ENCODE measurements at places on chromosomes 12 and 14.

GRCh38 chr12:132711080-132711843 is 620 bp downstream of the PGAM5 start:
- no peak for DNase-seq

GRCh38 chr12:85155791-85156190 is 119.6 kb downstream of the LRRIQ1 start:
- no peak for DNase-seq

- DNase-seq: peak; percentile 45
These were observed 28.6 kb downstream of the TDG start for GRCh38 chr12:103994235-103994634.

- no peak for DNase-seq
These were observed 175.8 kb upstream of the NPAS3 start for GRCh38 chr14:32762886-32763285.

GRCh38 chr14:53570411-53571387 is 385.9 kb downstream of the BMP4 start:
- DNase-seq: no peak

- DNase-seq: peak; percentile 81
These were observed 3.0 kb downstream of the LTBP2 start for GRCh38 chr14:74608959-74609611.

DNA sequence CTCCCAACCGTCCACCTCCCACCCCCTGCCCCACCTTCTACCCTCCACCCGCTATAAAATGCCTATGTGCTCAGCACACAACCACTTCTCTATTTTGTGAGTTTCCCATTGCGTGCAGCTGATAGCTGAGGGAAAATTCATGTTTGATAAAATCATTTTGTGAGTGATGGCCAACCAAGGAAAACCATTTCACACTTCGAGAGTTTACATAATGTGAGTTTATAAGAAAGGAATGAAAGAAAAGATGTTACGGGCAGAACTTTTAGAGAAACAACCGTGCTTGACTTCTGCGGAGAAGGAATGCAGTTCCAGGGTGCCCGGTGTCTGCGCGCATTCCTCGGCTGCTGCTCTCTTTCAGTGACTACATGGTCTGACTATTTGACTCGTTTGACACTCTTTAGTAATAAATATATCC is 140.9 kb downstream of the EFCAB11 start:
- DNase-seq: peak; percentile 49

GRCh38 chr14:23406244-23406643 is 1.8 kb downstream of the MYH6 start:
- DNase-seq: no peak

- no peak for DNase-seq
These were observed 48.3 kb downstream of the EML1 start for GRCh38 chr14:99841436-99842071.

DNA sequence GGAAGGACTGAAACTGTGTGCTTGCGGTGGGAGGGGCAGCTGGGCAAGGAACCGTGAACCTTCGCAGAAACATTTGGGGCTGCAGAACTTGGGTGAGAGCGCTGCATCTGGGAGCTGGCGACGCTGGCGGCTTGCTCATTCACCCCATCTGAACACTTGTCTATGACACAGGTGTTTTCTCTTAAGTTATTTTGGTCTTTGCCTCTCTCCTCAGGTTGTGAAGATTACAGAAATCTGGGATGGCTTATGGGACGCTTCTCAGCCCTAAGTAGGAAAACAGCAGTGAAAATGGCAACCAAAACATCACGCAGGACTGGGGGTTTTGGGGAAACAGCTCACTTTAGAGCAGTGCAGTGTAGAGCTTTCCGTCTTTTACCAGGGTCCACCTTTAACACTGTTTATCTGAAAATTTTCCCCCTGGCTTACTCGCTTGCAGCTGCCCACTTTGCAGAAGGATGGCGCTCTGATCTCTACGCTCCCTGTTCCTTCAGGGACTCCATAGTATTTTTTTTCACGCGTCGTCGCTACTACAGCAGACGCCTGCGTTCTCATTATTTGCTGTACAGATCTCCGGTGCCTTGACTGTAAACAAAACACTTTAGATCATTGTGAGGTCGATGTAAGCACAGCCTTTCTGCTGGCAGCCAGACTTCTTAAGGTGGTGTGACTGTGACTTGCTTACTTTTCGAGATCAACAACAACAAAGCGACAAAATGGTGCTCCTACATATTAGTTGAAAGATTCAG is 2.7 kb upstream of the CDKN1B start:
- DNase-seq: no peak

- no peak for DNase-seq
These were observed 43.7 kb upstream of the BDKRB2 start for GRCh38 chr14:96160913-96161310.

- no peak for DNase-seq
These were observed 276.3 kb upstream of the FAR2 start for GRCh38 chr12:28872654-28873268.

GRCh38 chr12:45933504-45933903 is 56.9 kb downstream of the SCAF11 start:
- DNase-seq: no peak

DNA sequence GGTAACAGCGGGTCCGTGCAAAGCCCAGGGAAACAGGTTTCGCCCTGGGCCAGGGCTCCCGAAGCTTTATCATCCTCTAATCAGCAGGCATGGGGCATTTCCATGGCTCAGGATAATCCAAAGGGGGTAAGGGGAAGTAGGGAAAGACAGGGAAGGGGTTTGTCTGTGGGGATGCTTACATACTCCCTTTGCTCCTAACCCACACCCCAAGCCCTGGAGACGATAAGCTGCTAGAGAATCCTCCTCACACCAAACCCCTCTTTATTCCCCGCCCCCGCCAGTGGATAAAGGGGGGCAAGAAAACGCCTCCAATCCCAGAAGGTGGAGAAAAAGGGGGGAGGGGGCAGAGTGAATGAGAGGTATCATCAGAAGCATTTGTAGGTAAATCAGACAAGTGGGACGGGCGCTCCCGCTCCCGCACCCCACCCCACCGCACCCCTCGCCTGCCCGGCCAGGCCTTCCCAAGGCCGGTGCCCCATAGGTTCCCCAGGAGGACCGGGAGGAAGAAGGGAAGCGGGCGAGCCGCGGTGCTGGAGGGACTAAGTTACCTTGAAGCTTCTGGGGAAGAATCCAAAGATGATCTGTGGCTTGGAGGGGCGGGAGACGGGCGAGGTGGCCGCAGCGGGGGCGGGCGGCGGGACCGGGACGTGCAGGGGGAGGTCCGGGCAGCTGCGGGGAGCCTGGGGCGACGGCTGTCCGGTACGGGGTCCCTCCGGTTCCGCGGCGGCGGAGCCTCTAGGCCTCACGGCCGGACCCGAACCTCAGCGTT is 762 bp downstream of the PPP2R5E start:
- peak; percentile 46 for DNase-seq

DNA sequence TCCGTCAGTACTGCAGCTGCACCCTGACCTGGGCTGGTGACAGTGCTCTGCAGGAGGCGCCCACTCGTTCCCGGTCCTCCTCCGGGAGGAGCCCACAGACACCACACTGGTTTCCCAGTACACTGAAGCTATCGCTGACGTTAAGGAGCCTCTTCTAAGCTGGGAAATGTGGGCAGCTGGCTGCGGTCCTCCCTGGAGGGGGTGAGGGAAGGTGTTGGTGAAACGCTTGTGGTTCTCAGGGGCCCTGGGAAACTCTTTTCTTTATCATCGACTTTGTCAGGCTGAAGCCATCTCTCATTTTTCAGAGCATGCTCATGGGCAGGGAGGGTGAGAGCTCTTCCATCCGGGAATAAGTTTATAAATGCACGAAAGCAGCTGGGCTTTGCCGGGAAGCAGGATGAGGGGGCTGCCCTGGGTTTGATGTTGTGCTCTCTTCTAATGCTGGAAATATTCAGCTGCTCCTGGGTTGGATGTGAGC is 176.0 kb downstream of the CHST11 start:
- DNase-seq: no peak

- no peak for DNase-seq
These were observed 11.9 kb downstream of the TGFB3 start for GRCh38 chr14:75969891-75970290.

GRCh38 chr12:51197736-51198567 is 19.9 kb downstream of the POU6F1 start:
- no peak for DNase-seq

GRCh38 chr14:67505254-67505653 is 16.7 kb upstream of the TMEM229B start:
- no peak for DNase-seq

- no peak for DNase-seq
These were observed 8.0 kb downstream of the HECTD4 start for GRCh38 chr12:112374166-112374740.

DNA sequence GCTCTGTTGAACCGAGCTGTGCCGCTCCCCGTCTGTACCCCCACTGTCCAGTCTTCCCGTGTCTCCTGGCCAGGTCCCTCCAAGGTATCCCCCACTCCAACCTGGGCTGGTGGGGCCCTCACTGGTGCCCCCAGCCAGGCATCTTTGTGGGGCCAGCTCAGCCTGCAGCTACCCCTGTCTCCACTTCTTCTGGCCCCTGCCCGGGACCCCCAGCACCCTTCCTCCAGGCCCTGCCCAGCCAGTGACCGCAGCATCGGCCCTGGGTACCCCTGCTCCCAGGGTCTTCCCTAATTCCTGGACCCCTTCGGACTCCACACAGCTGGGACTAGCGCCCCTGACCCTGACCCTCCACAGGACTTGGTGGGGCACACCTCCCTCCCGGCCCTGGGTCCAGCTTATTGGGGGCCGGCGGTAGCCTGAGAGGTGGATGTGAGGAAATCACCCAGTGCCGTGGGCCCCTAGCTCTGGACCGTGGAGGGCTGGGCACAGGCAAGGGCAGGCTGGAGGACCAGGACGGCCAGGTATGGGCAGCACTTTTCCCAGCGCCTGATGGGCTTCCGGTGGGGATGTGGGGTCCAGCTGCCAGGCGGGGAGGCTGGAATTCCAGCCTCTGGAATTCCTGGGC is 4.1 kb upstream of the CRIP1 start:
- DNase-seq: no peak

DNA sequence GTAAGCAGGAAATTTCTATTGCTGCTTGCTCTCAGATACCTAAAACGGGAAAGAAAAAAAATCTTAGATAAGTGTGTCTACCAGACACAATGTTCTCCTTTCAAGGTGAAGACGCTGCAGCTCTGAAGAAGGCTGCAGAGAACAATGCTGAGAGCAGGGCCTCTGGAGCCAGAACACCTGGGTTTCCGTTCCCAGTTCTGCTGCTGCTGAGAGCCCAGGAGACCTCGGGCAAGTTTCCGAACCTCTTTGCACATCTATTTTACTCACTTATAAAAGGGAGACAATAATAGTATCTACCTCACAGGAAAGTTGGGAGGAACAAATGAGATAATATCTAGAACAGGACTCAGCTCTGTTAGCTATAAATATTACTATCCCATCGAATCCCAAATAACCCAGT is 122.9 kb downstream of the TMTC1 start:
- DNase-seq: no peak

DNA sequence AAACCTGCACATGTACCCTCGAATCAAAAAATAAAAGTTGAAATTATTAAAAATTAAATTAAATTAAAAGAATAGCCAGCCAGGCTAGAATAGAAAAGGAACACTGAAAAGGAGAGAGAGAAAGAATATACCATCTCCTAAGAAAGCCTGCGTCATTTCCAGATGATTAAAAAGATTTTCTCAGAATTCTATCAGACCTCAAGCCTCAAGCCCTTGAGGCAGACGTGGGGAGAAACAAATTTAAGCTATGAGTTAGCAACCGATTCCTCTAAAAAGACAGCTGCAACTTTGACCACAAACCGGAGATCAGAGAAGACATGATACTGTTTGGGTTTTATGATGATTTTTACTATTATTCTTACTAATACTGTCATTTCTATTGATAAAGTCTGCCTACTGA is 138.3 kb downstream of the KSR2 start:
- no peak for DNase-seq

DNA sequence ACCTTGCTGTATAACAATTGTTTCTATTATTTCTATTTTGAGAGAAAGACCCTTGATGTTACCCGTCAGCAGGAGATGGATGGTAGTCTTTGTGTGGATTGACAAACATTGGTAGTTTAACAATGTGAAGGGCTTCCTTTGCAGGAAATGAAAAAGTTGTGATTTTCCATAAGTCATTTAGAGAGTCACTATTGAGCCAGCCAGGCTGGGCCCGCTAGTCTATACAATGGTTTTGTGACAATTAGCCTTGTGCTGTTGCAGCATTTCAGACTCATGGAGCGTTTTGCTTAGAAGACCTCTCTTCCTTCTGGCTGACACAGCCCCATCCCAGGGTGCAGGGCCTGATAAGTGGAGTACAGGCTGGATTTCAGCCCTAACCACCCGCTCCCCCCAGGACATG is 18.3 kb upstream of the SLC38A2 start:
- no peak for DNase-seq

DNA sequence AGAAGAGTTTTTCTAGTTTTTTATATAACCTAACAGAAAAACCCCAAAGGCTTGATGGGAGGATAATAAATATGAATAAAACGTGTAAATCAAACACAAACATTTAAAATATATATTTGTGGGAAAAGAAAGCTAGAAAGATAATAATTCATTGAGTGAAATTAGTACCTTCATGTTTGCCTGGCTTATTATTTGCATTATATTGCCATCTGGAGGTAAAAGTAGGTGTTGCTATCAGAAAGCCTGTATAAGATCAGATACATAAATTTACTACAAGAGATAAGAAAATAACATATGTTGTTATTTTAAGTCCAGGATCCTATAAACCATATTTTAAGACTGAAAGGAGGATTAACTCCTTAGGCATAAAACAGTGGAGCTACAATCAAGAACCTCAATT is 77.7 kb downstream of the NTS start:
- no peak for DNase-seq

DNA sequence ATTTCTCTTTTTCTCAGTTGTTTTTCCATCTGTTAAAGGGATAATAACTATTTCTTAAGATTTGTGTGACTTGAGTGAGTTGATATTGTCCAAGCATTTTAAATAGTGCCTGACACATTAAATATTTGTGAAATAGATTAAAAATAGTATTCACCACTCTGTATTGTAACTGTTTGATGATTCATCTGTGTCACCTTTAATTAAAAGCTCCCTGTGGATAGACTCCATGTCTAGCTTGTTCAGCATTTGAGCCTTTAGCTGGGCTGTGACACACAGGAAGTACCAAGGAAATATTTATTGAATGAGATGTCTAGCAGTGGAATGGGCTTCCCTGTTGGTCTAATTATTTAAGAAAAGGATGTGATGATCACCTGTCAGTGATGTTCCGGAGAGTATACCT is 1.8 kb upstream of the GLIPR1L2 start:
- DNase-seq: no peak

DNA sequence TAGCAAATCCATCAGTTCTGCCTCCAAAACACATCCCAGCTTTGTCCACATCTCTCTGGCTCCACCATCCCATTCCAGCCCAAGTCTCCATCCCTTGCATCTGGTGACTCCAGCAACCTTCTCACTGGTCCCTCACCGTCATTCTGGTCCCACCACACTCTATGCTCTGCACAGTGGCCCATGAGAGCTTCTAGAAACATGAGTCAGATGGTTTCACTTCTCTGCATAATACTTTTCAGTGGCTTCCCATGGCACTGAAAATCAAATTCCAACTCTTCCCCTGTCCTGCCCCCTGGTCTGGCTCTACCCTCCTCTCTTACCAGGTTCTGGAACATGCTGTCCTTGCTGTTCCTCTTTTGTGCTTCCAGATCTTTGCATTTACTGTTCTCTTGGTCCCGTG is 17.2 kb upstream of the C12orf76 start:
- no peak for DNase-seq

All from left hindlimb (tissue), 1 donor.